Activated naive CD4-positive, alpha-beta T cell (primary cell): ENCODE measurements at places on chromosomes 1 and 21.
A peak's percentile ranks its signal among the peaks of the same experiment; 100 is the strongest.

GRCh38 chr1:153058826-153059784, 1.8 kb upstream of the SPRR2A start:
- no peak for DNase-seq

DNA sequence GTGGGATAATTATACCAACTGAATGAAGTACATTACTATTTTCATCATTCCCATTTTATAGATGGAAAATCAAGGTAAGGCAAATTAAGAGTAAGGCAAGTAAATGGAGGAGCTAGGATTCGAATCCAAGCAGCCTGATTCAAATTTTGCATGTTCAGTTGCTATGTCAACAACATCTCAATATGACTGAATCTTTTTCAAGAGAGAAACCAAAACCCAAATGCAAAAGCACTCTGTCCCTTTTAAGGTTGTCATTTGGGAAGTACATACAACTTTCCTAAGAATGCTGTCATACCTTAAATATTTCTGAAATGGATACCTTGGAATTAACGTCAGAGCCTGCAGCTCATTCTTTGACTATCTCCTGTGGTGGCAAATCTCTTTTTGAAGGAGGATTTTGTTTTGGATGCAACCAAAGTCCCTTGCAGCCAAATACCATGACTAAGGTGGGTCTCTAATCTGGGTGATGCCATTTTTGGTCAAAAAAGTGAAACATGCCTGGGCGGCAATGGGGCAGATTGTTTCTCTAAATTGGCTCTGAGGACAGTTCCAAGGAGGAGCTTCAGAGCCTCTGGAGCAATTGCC, 25.4 kb downstream of the ADAMTS1 start:
- DNase-seq = no peak

GRCh38 chr1:54774820-54775498, 10.6 kb upstream of the PARS2 start:
- no peak for DNase-seq

DNA sequence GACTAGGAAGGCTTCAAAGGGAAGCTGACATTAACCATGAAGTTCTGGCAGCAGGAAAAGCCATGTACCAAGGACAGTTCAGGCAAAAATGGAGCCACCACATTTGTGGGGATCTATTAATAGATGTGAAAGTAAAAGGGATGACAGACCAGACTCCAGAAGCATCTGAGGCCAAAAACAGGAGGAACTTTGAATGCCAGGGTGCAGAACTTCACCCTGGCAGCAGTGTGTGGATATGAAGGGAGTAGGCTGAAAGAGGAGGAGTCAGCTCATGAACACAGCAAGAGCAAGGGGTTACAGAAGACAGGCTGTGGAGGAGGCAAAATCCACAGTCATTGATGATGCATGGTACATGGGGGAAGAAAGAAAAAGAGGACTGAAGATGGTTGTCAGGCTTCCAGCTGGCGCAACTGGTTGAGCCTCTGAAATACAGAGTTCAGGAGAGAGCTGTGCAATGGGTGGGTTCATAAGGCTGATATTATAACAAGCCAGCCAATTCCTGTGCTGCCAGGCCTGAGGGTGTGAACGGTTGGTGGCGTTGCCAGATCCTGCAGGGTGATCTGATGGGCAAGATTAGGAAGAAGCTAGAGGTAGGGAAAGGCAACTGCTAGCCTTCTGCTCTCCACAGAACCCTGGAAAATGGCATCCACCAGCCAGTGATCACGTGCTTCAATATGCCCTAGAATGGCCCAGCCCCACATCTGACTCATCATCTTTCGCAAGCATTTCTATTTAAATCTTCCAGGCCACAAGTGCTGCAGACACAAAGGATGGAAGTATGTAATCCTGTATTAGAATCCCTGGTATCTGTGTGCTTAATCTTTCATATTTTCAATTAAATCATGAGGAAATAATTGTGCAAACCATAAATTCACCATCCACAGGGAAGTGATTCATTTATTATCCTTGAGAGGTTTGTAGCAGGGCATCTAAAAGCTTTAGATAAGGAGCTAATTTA, 81.9 kb downstream of the SLC25A24 start:
- no peak for DNase-seq

GRCh38 chr1:94578856-94579255, 37.3 kb upstream of the F3 start:
- DNase-seq = no peak

DNA sequence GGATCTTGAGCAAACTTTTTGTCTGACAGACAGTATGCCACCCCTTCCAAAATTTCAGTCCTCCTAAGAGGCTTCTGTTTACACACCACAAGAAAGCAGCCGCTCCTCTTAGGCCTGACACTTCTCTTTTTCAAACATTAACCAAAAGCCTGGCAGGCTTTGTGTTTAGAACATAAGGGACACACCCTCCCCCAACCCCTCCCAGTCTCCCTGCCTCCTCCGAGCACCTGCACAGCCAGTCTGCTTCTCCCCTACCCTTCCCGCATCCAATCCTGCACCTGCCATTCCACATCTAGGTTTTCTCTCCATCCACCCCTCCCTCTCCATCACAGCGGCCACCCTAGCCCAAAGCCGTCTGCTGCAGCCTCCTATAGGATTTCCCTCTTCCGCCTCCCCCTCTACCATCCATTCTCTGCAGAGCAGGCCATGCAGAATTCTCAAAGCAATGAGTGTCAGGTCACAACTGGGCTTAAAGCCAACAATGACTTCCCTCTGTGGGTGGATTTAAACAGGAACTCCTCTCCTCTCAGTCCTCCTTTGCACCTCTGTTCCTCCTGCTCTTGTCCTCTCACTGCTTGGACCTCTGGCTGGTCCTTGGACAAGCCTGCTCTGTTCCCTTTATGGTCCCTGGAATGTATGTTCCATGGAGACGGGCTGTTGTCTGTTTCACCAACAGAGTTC, 478.2 kb downstream of the NPHP4 start:
- DNase-seq = no peak

DNA sequence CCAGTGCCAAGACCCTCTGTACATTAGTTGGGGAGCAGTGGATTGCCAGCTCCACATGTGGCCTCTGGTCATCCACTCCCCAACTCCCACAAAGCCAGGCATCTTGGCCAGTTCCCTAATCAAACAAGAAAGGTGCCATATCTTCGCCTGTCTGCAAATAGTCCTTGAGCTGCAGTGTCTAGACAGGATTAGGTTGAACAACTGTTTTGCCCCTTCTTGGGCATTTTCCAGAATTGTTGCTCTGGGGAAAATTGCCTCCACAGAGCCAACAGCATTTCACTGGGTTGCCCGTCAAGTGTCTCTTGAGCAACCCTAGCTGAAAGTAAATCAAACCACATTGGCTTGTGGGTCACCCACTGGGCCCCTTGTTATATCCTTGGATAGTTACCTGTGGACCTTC, 109.3 kb downstream of the GDAP2 start:
- DNase-seq = no peak

DNA sequence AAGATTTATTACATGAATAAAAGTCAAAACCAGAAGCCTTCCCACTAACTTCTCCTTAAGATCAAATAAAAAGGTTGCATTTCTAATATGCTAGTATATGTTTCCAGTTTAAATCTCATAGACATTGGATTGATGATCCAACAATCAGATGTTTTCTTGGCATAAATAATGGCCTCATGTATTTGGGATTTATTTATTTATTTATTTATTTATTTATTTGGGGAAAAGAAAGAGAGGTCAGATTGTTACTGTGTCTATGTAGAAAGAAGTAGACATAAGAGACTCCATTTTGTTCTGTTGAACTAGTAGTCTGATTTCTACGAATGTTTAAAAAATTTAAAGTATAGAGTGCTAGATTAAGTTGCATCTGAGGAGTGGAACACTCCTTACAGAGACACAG, 422.4 kb downstream of the ADGRL2 start:
- DNase-seq = no peak

GRCh38 chr1:43426221-43426620, 27.5 kb downstream of the HYI start:
- no peak for DNase-seq

GRCh38 chr1:11533790-11534787, 55.1 kb downstream of the DISP3 start:
- no peak for DNase-seq

GRCh38 chr1:54404939-54405897, 976 bp downstream of the SSBP3 start:
- no peak for DNase-seq

- DNase-seq = no peak
These were observed 47.1 kb downstream of the SSX2IP start for GRCh38 chr1:84643183-84643582.

DNA sequence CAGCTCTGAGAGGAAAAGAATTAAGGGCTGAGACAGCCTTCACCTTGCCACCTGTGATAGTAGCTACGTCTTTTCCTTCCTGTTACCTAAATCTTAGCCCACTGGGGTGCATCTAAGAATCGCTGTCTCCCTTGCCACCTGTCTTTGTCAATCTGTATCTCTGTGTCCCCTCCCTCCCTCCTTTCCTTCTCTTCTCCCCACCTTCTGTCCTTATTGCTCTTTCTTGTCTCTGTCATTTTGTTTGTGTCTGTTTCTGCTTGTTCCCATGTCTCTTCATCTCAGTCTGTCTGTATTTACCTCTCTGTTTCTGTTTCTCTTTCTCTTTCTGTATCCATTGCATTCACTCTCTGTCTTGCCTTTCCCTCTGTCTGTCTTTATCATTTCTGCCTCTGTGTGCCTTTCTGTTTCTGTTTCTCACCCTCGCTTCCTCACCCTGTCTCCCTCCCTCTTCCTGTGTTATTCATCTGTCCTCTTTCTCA, 30.2 kb downstream of the SLC22A15 start:
- no peak for DNase-seq

- DNase-seq = no peak
These were observed 197.9 kb upstream of the SGIP1 start for GRCh38 chr1:66335859-66336640.

DNA sequence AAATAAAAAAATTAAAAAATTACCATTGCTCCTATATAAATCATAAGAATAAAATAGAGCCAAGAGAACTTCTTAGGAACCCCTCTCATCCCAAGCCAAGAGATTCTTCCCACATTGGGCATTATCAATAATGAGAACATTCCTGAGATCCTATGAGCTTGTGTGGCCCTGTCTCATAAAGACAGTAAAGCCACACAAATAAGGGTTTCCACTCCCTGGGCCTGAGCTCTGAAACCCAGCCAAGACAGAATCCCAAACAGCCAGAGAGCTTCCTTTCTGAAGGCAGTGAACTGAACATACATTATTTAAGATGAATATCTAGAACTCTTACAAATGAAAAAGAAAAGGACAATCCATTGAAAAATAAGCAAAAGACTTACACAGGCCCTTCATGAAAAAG, 68.3 kb downstream of the SLC45A1 start:
- no peak for DNase-seq

- DNase-seq = peak; percentile 62
These were observed 107.3 kb upstream of the RUNX3 start for GRCh38 chr1:25037174-25038074.

GRCh38 chr1:229380536-229381160, 37.8 kb upstream of the CCSAP start:
- DNase-seq = no peak

DNA sequence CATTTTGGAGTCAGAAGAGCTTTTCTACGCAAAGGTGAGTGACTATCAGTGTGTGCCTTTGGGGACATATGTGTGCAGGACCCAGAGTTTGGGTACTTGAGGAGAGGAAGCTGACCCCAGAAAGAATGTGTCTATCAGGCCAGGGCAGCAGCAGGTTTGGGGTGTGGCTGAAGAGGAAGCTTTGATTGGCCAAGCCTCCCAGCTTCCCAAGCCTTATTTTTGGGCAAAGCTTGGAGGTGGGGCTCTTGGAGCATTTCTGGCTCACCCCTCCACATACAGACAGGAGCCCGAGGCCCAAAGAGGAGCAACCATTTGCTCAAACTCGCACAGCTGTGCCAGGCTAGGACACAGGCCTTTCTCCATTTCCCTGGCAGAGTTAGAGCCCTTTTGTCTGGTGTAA, 4.7 kb downstream of the GPR3 start:
- no peak for DNase-seq

- DNase-seq = no peak
These were observed 114.9 kb downstream of the SEC16B start for GRCh38 chr1:177854951-177855350.

GRCh38 chr1:61869691-61870109, 127.4 kb downstream of the PATJ start:
- DNase-seq = no peak

- no peak for DNase-seq
These were observed 54.6 kb upstream of the ACTRT2 start for GRCh38 chr1:2966449-2967328.

DNA sequence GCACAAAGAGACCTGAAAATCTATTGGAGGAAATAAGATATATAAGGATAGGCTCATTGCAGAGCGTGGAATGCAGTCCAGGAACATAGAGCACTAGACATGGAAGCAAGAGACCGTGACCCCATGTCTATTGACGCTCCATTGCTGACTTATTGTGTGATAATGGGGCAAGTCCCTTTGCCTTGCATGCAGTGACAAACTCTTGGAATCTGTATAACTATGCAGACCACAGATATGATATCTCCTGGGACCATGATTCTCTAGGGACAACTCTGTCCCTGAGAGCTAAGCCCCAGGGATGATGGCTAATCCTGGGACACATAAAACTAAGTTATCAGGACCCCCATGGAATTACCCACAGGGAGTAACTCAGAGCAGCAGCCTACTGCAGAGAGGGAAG, 73.1 kb upstream of the PRDX6 start:
- DNase-seq = no peak

GRCh38 chr1:228778466-228778865, 43.2 kb downstream of the RHOU start:
- DNase-seq = no peak

- DNase-seq = no peak
These were observed 204.2 kb upstream of the RRP15 start for GRCh38 chr1:218080863-218081262.

GRCh38 chr1:26666855-26667254, 29.0 kb upstream of the ARID1A start:
- DNase-seq = no peak

GRCh38 chr1:14817223-14818170, 219.0 kb downstream of the KAZN start:
- DNase-seq = no peak

DNA sequence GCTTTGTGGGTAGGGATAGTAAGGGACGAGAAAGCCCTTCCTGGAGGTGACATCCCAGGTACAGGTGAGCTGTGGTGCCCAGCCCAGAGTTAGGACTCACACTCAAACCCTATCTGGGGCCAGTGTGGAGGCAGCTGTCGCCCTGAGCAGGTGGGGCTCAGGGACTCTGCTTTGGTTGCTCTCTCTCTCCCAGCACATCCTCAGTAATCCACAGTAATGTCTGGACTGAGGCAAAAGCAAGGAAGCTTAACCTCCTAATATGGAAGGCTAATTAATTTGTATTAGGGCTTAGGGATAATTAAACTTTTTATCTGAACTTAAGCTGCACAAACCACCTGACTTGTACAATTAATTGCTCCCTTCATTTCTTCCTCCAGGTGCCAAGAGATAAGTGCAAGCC, 38.2 kb downstream of the DDX20 start:
- no peak for DNase-seq
